ENCODE measurements at places on chromosomes 7 and 10.
A peak's percentile ranks its signal among the peaks of the same experiment; 100 is the strongest.

- DNase-seq: no peak
These were observed 442.2 kb downstream of the TCERG1L start for GRCh38 chr10:130869179-130869841.

DNA sequence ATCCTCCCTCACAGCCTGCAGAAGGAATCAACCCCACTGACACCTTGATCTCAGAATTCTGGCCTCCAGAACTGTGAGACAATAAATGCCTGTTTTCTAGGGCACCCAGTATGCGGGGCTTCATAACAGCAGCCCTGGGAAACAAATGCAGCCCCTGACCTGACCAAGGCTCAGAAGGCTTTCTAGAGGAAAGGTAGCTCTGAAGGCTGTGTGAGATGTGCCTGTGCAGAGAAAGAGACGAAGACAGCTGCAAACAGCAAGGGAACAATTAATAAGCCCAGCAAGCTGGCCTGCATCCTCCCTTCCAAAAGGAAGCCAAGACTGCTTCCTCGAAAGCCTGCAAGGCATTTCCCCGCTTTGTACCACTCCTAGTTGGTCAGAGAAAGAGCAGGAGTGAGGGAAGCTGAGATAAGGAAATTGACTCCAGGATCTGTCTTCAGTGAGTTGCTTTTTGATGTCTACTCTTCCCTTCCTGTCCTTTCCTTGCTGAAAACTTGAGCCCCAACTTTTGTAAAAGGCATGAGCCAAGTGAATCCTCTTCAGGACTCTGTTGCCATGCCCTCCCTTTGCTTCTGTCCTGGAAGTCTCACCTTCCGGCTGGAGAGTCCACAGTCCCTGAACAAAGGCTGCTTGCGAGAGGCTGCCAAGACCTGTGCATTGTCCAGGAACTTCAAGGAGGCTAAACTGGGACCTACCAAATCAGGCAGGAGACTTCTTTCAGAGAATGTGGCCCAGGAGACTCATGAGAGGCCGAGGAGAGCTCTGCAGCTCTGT, 71.2 kb upstream of the ARID5B start:
- DNase-seq: no peak

DNA sequence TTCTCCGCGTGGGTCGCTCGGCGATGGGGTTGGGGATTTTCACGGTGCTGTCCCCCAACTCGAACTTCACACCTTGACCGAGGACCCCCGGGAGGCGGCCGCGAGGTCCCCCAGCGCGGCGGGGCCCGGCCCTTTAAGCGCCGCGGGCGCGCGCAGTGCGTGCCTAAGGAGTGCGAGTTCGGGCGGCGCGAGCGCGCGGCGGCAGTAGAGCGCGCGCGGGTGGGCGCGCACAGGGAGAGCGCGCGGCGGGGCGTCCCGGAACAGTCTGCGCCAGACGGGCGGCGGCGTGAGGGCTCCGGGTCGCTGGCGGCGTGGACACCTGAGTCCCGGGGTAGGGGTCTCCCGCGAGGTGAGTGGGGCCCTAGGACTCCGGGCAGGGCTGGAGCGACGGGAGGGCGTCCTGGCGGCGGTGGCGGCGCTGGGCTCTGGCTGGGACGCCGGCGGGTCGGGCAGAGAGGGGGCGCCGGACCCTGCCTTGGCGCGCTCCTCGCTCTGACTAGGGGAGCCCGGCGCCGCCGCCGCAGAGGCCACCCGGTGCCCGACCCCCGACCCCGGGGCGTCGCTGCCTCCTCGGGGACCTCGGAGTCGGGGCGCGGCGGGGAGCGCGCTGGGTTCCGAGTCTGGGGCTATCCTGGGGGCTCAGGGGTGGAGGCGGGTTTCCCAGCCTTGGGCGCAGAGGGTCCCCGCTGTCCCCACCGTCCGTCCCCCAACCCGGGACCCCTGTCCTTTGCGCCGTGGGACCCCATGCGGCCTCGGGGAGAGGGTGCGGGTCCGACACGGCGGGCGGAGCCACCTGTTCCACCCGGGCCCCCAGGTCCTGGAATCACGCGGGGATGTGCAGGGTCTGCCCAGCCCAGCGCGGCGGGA, at the start of gene PROSER2:
Gene PROSER2, plus strand, starts transcription at position 235 of the 867 bp plus-strand sequence. CDS start 28,722 bp downstream, outside the sequence.
- DNase-seq: no peak

- peak; percentile 40 for DNase-seq
These were observed 448.0 kb upstream of the ANKRD30A start for GRCh38 chr10:36677431-36677768.

- DNase-seq: no peak
These were observed 124.2 kb upstream of the MKLN1 start for GRCh38 chr7:131203291-131203976.

DNA sequence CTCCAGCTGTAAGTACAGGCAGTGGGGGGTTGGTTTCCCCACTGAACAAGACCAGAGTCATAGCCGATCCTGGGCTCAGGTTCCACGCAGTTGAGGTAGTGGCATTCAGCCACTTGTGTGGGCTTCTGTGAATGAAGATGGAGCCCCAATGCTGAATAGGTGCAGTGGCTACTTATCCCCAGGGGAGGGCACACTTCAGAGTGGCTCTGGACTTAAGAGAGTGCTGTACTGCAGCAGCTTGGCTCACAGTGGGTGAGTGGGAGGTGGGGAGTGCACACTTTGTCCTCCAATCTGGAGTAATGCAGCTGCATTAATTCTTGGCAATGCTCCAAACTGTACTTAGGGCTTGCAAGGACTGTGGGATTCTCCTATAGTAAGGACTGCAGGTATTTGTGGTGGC, 81.9 kb downstream of the BUB3 start:
- no peak for DNase-seq

- DNase-seq: no peak
These were observed 1049.9 kb downstream of the REEP3 start for GRCh38 chr10:64571056-64571455.

GRCh38 chr7:44144968-44145478, 3.9 kb upstream of the MYL7 start:
- DNase-seq: no peak

- DNase-seq: no peak
These were observed 162.0 kb upstream of the PLXNA4 start for GRCh38 chr7:132738254-132738653.

DNA sequence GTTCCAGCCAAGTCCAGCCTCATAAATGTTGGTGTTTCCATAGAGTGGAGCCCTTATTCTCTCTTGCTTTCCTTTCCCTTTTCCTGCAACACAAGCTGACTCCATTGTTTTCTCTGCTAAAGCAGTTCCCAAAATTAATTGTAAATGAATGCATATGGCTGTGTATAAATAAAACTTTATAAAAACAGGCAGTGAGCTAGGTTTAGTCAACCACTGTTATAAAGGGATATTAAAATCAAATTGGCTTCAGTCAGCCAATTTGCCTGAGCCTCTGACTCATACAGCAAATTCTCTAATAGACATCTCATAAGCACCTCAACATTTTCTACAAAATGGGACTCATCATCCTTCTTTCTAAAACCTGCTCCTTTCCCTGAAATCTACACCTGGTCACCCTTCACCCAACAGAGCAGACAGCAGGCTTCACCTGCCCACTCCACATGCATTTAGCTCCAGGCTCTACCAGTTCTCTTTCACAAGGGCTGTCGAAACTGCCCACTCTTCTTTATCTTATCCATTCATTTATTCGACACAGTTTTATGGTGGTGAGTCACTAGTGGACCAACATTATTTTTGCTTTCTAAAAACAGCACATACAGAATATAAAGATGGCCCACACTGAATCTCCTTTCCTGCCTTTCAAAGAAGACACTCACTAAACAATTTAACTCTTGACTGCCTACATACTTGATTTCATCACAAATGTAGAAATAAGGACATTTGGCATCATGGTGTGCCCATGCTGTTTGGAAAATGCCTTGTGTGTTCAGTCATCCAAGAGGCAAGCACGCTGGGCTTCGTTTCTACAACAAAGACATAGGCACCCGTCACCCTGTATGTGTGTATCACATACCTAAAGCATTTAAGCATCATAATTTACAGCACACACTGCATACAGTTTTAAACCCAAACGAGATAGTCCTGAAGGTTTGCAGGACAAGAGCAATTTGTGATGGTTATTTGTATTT, 74.6 kb upstream of the C7orf33 start:
- DNase-seq: no peak

- no peak for DNase-seq
These were observed 94.7 kb upstream of the EFCAB10 start for GRCh38 chr7:105675934-105676371.

- DNase-seq: no peak
These were observed 134.2 kb downstream of the RALA start for GRCh38 chr7:39757604-39758003.

GRCh38 chr7:86914551-86914950, 144.9 kb downstream of the ELAPOR2 start:
- peak; percentile 15 for DNase-seq

Data from NCI-H1694 treated with DMSO at 0.1 percent for 48 hours (cell line).